Dorsolateral prefrontal cortex (tissue), 122 donors: ENCODE measurements at places on chromosomes 2 and 18. TPM values are rescaled to one million over a fixed set of nuclear protein-coding genes. Genes with fewer than 3 reads are reported as not detected.

Gene GNAL
- 31.7 TPM for total RNA-seq

Gene COL4A4
- total RNA-seq = 1.7 TPM

Gene TLX2
- total RNA-seq = 1.1 TPM

Gene OTOS
- total RNA-seq = 4.2 TPM

GRCh38 chr2:224405412-224405811 is 3.5 kb upstream of the FAM124B start:
- no peak for DNase-seq

GRCh38 chr18:74546007-74546406 is 11.7 kb downstream of the CNDP1 start:
- DNase-seq = no peak

GRCh38 chr2:37389989-37390765 is 45.7 kb downstream of the QPCT start:
- no peak for DNase-seq

GRCh38 chr2:3187467-3187866 is 190.2 kb downstream of the EIPR1 start:
- DNase-seq = no peak
